ENCODE measurements at places on chromosomes 1 and 21.

DNA sequence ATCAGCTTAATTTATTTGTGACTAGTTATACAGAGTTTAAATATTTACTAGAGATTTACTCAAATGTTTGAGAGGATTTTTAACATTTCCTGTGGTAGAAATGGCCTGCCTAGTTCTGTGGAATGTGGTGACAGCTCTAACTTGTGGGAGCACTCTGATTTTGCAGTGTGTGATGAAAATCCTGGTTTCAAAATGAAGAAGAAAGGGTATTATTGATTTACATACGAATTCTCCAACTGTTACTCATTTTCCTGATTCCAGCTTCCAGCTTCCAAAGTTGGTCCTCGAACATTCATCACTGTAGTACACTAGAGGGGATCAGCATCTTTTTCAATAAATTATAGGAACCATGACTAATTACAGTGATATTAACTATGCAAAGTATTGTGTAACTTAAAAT lies 462.7 kb upstream of the PKN2 start:
- DNase-seq: no peak

GRCh38 chr1:186923486-186923885 lies 94.7 kb downstream of the PLA2G4A start:
- no peak for DNase-seq

- no peak for DNase-seq
These were observed 262.9 kb upstream of the SNX7 start for GRCh38 chr1:98398649-98399048.

DNA sequence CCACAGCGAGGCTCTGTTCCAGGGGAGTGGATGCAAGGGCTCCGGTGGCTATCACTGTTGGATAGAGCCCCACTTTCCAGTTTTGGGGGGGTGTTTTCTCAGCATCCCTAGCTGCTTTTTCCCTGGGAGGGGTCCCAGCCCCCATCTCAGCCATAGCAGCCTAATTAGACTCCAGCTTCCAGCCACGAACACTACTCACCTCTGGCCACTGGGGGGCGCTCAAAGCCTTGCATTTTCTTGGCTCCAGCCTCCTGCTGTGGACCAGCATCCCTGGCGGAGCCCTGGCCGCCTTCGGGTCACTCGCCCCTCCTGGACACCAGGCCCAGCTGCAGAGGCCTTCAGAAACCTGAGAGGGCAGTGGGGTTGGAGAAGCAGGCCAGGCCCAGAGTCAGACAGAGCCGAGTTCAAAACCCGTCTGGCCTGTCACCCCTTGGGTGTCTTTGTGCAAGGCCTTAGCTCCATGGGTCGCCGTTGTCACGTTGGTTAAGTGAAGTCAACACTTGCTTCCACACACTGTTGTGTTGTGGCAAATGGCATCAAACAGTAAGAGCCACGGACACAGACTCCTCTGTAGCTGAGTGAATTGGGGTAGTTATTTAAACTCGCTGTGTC lies 93.5 kb upstream of the ACTL8 start:
- DNase-seq: peak; percentile 64

DNA sequence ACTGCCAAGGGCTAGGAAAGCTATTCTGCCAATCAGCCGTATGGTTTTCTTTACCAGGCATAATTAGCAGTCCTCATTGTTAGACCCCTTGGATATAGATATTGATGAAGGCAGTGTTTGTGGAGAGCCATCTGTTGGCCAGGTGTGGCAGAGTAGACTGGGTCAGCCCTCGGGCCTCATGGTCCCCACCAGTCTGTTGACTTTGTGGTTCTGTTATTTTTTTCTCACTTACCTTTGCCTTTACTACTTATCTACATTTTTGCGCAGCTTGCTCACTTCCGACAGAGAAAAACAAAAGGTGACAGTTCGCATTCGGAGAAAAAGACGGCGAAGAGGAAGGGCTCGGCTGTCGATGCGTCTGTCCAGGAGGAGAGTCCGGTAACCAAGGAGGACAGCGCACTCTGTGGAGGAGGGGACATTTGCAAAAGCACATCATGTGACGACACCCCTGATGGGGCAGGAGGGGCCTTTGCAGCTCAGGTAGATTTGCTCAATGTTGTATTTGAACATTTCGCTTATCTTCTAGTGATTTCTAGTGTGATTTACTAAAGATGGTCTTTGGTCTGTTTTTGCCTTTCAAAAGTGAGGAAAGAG lies 2.3 kb downstream of the PCNT start:
- DNase-seq: no peak

- DNase-seq: no peak
These were observed 2.4 kb upstream of the PEF1 start for GRCh38 chr1:31647106-31647505.

DNA sequence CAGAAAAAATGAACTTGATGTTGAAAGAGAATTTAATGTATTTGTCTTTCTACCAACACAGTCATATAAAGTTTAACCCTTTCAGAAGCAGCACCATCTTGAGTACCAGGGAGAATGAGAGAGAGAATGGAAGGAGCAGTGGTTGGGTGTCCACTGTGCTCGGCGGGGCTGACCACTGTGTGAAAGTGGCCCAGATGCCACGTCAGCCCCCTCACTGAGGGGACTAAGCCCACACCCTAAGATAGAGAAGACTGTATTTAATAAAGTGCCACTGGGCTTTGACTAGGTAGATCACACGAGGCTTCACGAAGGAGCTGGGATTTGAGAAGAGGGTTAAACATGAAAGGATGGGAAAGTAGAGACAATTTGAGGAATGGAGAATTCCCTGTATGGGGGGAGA lies 31.2 kb downstream of the BATF3 start:
- no peak for DNase-seq

DNA sequence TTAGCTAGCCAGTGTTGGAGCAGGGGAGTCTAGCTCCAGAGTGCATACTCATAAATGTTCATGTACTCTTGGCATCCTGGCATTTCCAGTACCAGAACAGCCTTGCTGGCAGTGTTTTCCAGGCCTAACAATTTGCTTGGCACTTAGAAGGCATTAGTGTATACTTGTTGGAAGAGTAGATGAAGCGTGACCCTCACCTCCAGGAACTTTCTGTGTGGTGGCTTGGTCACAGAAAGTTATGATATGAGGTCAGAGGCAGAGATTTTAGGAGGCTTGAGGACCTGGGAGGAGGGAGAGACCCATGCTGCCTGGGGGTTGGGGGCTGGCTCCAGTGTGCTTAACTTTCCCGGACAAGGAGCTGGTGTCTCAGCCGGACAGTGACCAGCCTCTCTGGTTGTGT lies 52.7 kb upstream of the GCLM start:
- no peak for DNase-seq

- peak; percentile 87 for DNase-seq
These were observed 2.3 kb downstream of the ZBTB37 start for GRCh38 chr1:173870252-173871075.

- peak; percentile 64 for DNase-seq
These were observed 156.7 kb downstream of the SYT2 start for GRCh38 chr1:202553560-202554038.

GRCh38 chr1:184388319-184388889 lies 1.6 kb downstream of the C1orf21 start:
- peak; percentile 38 for DNase-seq

DNA sequence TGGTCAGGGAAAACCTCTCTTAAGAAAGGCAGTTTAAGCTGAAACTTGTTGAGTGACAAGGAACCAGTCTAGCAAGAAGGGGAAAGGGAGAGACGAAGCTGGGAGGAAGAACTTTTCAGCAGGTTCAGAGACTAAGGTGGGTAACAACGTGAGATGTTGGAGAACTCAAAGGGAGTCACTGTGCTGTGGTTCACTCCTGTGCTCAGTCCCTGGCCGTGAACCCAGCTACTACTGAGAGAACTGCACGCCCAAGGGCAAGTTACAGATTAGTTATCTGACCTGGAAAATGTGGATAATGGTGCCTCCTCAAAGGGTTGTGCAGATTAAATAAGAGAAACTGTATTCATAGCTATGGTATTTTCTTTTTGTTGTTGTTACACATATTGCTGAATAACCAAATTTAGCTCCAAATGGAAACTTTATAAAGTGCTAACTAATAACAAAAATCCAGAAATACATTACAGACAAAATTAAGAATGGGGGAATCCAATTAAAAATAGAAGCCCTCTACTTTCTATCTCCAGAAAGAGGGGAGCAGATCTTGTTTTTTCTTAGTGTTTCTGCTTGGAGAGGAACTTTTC lies 2.9 kb downstream of the ZBTB40 start:
- DNase-seq: peak; percentile 77

- peak; percentile 9 for DNase-seq
These were observed 21.5 kb downstream of the GJA5 start for GRCh38 chr1:147738739-147739476.

- DNase-seq: no peak
These were observed 305.0 kb downstream of the ST6GALNAC3 start for GRCh38 chr1:76379506-76379905.

- peak; percentile 90 for DNase-seq
These were observed 25.6 kb downstream of the ALPL start for GRCh38 chr1:21534674-21535378.
